ENCODE measurements at places on chromosomes 12 and 14. TPM values are rescaled to one million over a fixed set of nuclear protein-coding genes. Genes with fewer than 3 reads are reported as not detected.

MSI1 gene
- total RNA-seq = not detected

ANO4 gene
- total RNA-seq = not detected

LYZ gene
- 24.0 TPM for total RNA-seq

ARG2 gene
- not detected for total RNA-seq

OVCH1 gene
- not detected for total RNA-seq

TOMM20L gene
- total RNA-seq = not detected

SLC10A1 gene
- not detected for total RNA-seq

- peak; percentile 53 for DNase-seq
- no peaks in the 10 kb centered on the region for H3K27me3 ChIP-seq
- peaks cover 6% of the 10 kb centered on the region for H3K4me1 ChIP-seq
- peaks cover 82% of the 10 kb centered on the region for H3K36me3 ChIP-seq
- no peak overlapping the region for H3K27ac ChIP-seq
These were observed 15.9 kb upstream of the ATP6V0A2 start for GRCh38 chr12:123696207-123696606.

DNA sequence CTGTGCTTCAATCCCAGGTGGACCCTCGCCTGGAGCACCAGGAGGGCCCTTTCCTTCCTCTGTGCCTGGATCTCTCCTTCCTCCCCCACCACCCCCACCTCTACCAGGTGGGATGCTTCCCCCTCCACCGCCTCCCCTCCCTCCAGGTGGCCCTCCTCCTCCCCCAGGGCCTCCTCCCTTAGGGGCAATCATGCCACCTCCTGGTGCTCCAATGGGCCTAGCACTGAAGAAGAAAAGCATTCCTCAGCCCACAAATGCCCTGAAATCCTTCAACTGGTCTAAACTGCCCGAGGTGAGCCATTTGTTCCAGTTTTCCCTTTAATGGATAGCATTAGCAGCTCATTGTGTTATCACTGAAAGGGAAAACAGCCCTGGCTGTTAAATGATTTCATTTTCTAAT, 134.0 kb downstream of the GPR135 start:
- H3K27ac ChIP-seq = peak overlapping the region; percentile 56
- H3K4me1 ChIP-seq = peaks cover 5% of the 10 kb centered on the region
- H3K27me3 ChIP-seq = no peaks in the 10 kb centered on the region
- no peak overlapping the region for H3K4me3 ChIP-seq
- DNase-seq = no peak

DNA sequence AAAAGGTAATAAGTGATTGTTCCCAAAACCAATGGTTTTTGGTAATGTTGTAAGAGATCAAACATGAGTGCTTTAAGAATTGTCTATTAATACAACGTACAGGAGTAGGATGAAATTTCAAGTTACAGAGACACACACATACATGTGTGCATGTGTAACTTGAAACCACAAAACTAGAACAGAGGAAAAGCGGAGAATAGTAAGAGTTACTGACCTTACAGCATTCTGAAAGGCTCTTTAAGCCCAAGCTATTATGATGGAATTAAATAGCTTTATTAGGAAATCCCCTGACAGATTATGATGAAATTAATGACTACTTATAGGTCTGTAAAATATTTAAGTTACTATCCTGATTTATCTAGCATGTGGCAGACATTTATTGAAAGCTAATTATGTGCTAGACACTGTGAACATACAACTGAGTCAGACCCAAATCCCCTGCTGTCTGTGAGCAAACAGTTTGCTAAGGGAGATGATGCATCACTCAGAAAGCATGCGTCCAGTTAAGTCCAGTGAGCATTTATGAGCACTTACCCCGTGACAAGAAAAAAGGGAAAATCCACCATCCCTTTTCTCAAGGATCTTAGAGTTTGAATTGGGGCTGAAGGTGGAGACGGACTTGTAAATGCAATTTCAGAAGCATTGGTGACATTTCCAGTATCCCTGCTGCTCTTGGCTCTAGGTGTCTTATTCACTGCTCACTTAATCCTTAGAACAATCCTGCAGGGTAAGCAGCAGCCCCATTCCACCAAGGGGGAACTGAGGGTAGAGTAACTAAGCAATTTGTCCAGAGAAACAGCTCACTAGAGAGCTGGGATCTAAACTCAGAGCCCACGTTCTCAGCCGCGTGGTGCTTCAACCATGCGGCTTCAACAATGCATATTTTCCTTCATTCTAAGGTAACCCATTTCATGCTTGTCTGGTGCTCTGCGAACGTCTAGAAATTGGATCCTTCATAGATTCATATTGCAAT, 117.4 kb downstream of the EML1 start:
- H3K4me3 ChIP-seq = no peak overlapping the region
- no peaks in the 10 kb centered on the region for H3K27me3 ChIP-seq
- no peak overlapping the region for H3K27ac ChIP-seq
- peaks cover 76% of the 10 kb centered on the region for H3K36me3 ChIP-seq

GRCh38 chr12:121893961-121894460, 5.4 kb downstream of the PSMD9 start:
- H3K4me3 ChIP-seq = no peak overlapping the region
- peak; percentile 40 for DNase-seq
- no peaks in the 10 kb centered on the region for H3K27me3 ChIP-seq
- H3K27ac ChIP-seq = peak overlapping the region; percentile 61

- H3K4me1 ChIP-seq = peaks cover 37% of the 10 kb centered on the region
- H3K27ac ChIP-seq = peak overlapping the region; percentile 86
- peak; percentile 75 for DNase-seq
- peaks cover 11% of the 10 kb centered on the region for H3K27me3 ChIP-seq
- peak overlapping the region; percentile 50 for H3K4me3 ChIP-seq
These were observed 1317.6 kb downstream of the TMEM121 start for GRCh38 chr14:106843951-106844483.

GRCh38 chr14:57245941-57246340, 22.8 kb downstream of the EXOC5 start:
- H3K4me1 ChIP-seq = no peaks in the 10 kb centered on the region
- DNase-seq = no peak
- peaks cover 32% of the 10 kb centered on the region for H3K36me3 ChIP-seq
- H3K4me3 ChIP-seq = no peak overlapping the region
- no peak overlapping the region for H3K27ac ChIP-seq

DNA sequence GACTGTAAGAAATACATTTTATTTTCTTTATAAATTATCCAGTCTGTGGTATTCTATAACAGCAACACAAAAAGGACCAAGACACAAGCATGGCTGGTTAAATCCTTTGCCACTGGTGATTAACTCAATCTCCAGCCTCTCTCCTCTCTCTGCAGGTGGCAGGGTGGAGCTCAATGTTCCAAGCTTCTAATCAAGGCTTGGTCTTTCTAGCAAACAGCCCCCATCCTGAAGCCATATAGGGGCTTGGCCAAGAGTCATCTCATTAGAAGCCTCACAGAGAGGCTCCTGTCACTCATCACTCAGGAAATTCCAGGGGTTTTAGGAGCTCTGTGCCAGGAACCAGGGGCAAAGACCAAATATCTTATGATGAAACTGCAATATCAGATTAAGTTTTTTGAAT, 12.0 kb downstream of the C12orf75 start:
- no peaks in the 10 kb centered on the region for H3K4me1 ChIP-seq
- DNase-seq = no peak
- no peak overlapping the region for H3K4me3 ChIP-seq
- H3K27ac ChIP-seq = no peak overlapping the region
- H3K27me3 ChIP-seq = no peaks in the 10 kb centered on the region

- no peak overlapping the region for H3K4me3 ChIP-seq
- no peak for DNase-seq
- H3K27me3 ChIP-seq = no peaks in the 10 kb centered on the region
- H3K4me1 ChIP-seq = no peaks in the 10 kb centered on the region
- H3K27ac ChIP-seq = no peak overlapping the region
These were observed 1454.6 kb downstream of the AACS start for GRCh38 chr12:126519833-126520232.

All from stomach (tissue), 19 donors.